ENCODE measurements at places on chromosomes 11 and 22.
A peak's percentile ranks its signal among the peaks of the same experiment; 100 is the strongest.

DNA sequence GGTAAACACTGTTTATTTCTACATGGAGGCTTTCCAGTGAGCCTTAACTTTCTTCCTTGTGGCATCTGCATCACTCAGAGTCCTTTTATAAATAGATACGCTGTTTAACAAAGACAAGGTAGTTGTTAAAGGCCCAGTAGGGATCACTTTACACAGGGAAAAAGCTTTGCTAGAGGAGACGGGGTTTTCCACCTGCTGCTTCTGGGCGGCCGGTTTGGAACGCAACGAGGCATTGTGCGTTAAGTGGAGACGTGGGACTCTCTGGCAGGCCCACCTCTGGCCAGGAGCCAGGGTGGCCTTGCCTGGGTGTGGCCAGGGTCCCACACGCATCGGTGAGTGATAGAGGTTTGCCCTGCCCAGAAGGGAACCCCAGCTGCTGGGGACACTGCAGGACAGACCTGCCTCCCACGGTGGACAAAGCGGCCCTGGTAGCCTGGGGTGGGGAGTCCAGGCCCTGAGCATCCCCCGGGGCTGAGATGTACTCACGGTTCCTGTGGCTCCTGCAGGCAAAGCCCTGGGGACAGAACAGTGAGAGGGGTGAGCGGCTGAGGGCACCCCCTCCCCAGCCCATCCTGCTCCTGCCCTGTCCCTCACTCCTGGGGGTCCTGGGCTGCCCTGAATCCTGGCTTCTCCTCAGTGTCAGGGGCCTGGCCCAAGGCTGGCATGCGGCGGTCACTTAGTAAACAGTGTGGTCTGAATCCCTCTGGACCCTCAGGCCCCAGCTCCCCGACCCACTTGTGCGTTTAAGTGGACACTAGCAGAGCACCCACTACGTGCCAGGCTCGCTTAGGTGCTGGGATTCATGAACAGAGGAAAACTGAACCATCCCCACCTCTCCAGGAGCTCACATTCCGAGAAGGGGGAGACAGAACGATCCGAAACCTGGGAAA, 4.2 kb downstream of the IL17REL start:
- DNase-seq: no peak

- DNase-seq: no peak
These were observed 83.3 kb downstream of the GRIA4 start for GRCh38 chr11:105693075-105693759.

- no peak for DNase-seq
These were observed 402.4 kb upstream of the LRRC4C start for GRCh38 chr11:41861838-41862237.

- no peak for DNase-seq
These were observed 47.1 kb upstream of the ARHGAP32 start for GRCh38 chr11:129239207-129239606.

- peak; percentile 17 for DNase-seq
These were observed 70.6 kb upstream of the EP300 start for GRCh38 chr22:41021613-41022454.

GRCh38 chr11:58671983-58672633, 49.6 kb downstream of the CNTF start:
- DNase-seq: no peak

GRCh38 chr11:26947379-26947844, 46.5 kb upstream of the FIBIN start:
- no peak for DNase-seq

DNA sequence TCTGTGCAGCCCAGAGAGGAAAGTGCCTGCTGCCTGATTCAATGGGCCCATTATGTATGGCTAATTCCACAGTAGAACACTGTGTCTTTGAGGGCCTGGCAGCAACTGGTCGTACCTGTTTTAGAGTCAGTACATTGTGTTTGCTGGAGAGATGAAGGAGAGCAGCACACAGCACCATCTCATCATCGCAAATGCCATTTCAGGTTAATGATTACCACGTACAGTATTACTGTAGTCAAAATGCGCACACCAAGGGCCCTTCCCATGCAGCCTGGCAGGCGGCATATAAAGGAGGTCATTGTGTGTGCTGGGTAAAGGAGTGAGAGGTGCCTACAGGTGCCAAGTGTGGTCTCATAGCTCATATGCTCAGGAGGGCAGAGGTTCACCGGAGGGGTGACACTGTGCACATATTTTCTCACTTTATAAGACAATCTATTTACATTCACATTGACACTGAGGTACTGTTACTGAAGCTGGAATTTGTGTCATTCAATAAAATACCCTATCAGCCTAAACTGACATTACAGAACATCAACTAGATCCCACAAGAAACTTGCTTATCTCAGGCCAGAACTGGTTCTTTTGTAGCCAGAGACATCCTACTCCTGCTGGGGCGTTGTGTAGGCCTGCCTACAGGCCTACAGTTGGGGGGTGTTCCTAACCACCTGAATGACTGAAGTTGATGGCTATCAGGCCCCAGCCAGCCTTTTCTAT, 90.4 kb downstream of the APIP start:
- no peak for DNase-seq

DNA sequence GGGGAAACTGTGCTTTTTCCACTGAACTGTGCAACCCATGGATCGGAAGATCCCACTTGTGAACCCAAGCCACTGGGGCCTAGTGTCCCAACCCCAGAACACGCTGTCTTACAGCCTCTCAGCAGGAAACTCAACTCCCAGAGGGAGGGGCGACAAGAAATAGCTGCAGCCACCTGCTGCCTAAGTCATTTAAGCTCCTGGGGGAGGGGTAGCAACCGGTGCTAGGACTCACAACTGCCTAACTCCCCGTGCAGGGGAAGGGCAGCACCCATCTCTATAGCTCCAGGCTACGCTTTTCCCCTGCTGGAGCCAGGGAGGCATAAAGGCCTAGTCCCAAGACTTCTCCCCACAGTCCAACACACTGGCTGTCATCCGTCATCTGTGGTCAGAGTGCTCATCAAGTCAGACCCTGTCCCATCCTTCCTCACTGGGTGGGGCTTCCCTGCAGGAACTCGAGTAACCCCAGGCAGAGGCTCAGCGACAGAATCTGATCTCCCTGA, 363.0 kb downstream of the LUZP2 start:
- no peak for DNase-seq

- no peak for DNase-seq
These were observed 10.0 kb downstream of the MS4A2 start for GRCh38 chr11:60098508-60098907.

GRCh38 chr22:46542011-46542985, 4.9 kb upstream of the CELSR1 start:
- peak; percentile 32 for DNase-seq

Measured in hippocampal formation (tissue), 2 donors.